ENCODE measurements at places on chromosomes 7 and 10.

- no peak for DNase-seq
Measured at GRCh38 chr10:66837990-66838389, 87.8 kb upstream of the LRRTM3 start.

DNA sequence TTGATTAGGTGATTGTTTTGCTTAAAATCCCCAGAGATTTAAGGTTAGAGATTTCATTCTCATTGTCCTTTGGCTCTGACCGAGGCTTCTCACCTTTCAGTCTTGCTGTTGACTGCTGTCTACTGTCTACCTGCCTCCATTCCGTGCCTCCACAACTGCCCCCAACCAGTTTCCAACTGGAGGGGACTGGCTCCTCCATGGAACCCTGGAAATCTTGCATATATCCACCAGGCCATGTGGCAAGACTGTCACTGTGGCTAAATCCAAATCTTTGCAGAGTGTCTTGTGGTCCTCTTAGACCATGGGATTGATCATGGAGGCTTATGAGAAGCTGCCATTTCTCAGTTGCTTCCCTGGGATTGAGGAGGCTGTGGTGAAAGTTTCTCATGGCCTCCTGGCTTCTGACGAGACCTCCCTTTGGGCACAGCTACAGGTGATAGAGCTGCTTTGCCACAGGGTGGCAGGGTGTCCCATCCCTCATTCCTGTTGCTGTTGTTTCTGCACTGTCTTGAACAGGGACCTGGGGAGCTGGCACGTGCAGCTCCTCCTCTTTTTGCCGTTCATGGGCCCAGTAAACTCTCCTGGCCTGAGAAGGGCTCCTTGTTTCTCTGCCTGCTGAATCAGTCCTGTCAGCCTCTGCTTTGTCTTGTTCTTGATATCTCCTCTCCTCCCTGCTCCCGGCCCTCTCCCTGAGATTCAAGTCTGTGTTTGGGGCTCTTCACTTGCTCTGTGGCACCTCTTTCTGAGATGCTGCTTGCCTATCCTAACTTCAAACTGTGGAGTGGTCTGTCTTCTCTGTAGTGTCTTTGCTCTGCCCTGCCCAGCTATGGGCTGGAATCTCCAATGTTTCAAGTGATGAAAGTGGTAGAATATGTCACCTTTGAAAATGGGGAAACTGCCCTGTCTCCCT lies 63.6 kb upstream of the IGFBP3 start:
- DNase-seq = no peak

- DNase-seq = no peak
Measured at GRCh38 chr10:96118604-96119450, 11.3 kb upstream of the ZNF518A start.

GRCh38 chr10:43078986-43079273 lies 2.1 kb downstream of the RET start:
- peak; percentile 64 for DNase-seq

GRCh38 chr7:14047709-14048399 lies 58.4 kb upstream of the ETV1 start:
- DNase-seq = no peak

DNA sequence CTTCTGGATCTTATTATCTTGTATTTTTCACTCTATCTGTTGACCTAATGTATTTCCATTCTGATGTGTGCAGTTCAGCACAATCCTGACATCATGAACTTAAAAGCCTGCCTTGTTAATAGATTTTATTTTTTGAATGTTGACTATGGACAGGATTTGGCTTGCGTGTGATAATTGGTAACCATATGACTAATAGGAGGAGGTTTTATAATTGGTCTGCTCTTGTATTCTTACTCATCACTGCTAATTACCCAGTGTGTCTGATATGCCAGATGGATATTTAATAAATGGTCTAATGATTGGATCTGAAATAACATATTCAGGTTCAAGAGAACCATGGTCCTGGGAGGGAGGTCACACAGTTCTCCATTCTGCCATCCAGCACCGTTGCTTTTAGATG lies 45.9 kb downstream of the MTURN start:
- no peak for DNase-seq

DNA sequence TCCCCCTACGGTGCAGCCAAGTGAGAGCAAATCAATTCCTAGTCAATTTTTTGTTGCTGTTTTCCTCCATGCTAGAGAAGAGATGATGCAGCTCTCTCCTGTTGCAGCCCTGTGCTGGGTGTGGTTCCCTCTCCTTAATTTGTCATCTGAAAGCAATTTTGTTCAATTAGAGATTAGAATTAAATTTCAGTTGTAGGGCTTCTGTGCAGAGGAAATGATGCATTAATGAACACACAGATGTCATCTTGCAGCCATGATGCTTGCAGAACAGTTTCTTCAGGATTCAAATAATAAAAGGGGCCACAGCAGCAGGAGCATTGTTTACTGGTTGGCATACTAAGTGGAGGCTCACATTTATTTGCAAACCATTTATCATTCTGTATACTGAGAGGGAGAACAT lies 266.0 kb downstream of the AUTS2 start:
- no peak for DNase-seq

DNA sequence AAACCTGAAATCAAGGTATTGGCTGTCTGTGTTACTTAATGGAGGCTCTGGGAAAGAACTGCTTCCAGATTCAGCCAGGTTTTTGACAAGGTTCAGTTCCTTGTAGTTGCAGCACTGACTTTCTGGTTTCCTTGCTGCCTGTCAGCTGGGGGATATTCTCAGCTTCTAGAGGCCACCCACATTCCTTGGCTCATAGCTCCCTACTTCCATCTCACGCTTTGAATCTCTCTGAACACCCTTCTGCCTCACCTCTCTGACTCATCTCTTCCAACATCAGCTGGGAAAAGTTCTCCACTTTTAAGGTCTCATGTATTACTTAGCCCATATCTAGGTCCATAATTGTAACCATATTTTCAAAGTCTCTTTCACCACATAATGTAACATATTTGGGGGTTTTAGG lies 22.9 kb upstream of the GPR22 start:
- no peak for DNase-seq

GRCh38 chr7:35482231-35482630 lies 212.7 kb downstream of the HERPUD2 start:
- no peak for DNase-seq

DNA sequence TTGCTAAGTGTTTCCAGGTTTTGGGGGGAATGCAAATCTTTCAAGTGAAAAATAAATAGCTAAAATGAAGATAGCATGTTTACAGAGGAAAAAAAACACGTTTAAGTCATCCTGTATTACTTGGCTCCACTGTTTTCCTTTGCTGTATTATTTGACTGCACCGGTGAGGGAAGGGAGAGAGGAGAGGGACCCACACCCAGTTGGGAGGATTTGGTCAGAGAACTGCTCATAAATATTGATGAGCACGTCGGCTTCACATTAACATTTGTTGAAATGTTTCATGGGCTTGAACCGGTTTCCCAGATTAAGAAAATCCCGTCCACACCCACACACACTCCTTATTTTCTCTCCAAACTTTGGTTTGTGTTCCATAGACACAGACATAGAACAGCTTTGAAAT lies 493.8 kb upstream of the MGMT start:
- no peak for DNase-seq
